ENCODE measurements at places on chromosomes 13 and 19.

GRCh38 chr19:6967967-6968366, 53.3 kb downstream of the MBD3L2B start:
- H3K4me3 ChIP-seq, result no peak overlapping the region
- H3K36me3 ChIP-seq, result no peaks in the 10 kb centered on the region
- no peaks in the 10 kb centered on the region for H3K4me1 ChIP-seq
- no peaks in the 10 kb centered on the region for H3K27me3 ChIP-seq
- no peak for DNase-seq

- H3K36me3 ChIP-seq, result peaks cover 3% of the 10 kb centered on the region
- no peak for DNase-seq
- no peaks in the 10 kb centered on the region for H3K27me3 ChIP-seq
- peak overlapping the region; percentile 31 for H3K4me3 ChIP-seq
Measured at GRCh38 chr13:111270126-111270525, 50.3 kb upstream of the TEX29 start.

- H3K4me1 ChIP-seq, result no peaks in the 10 kb centered on the region
- no peak overlapping the region for H3K27ac ChIP-seq
- no peaks in the 10 kb centered on the region for H3K36me3 ChIP-seq
- DNase-seq, result no peak
- H3K4me3 ChIP-seq, result no peak overlapping the region
Measured at GRCh38 chr13:42754801-42755510, 26.4 kb upstream of the FAM216B start.

DNA sequence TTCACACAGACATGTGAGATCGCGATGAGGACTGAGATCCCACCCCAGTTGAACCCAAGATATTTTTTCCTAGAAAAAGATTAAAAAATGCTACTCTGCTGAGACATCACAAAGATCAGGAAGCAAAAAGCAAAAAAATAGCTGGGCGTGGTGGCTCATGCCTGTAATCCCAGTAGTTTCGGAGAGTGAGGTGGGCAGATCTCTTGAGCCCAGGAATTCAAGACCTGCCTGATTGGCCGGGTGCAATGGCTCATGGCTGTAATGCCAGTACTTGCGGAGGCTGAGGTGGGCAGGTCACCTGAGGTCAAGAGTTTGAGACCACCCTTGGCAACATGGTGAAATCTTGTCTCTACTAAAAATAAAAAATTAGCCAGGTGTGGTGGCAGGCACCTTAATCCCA, 1.1 kb downstream of the FUT3 start:
- H3K27me3 ChIP-seq, result peaks cover 5% of the 10 kb centered on the region
- DNase-seq, result no peak

DNA sequence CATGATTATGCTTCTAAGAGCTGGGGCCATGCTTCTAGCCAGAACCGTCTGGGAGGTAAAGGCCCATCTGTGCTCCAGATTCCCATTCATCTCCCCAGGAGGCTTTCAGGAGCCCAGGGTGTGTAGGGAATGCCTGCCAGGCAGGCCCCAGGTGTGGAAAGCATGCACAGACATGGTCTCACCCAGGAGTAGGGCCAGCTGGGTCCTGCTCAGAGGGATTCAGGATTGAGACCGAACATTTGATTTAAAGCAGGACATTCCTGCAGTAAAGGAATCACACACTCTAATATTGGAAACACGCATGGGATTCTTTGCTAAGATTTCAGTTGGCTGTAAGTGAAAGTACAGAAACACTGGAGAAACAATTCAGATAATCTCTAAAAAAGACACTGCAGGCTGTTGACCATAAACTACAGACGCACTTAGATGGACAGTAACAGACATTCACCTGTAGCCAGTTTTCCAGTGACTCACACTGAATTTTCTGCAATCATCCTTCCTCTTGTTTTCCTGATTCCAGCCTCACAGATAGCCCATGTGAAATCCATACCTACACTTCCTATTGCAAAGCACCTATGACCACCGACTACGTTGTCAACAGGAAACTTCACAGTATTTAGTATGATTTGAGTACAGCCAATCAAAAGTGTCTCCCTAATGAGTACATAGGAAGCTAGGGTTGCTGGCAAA, 257.8 kb downstream of the TBC1D4 start:
- H3K27ac ChIP-seq, result no peak overlapping the region
- no peak overlapping the region for H3K4me3 ChIP-seq
- H3K27me3 ChIP-seq, result no peaks in the 10 kb centered on the region
- peaks cover 2% of the 10 kb centered on the region for H3K4me1 ChIP-seq
- DNase-seq, result no peak
- no peaks in the 10 kb centered on the region for H3K36me3 ChIP-seq

DNA sequence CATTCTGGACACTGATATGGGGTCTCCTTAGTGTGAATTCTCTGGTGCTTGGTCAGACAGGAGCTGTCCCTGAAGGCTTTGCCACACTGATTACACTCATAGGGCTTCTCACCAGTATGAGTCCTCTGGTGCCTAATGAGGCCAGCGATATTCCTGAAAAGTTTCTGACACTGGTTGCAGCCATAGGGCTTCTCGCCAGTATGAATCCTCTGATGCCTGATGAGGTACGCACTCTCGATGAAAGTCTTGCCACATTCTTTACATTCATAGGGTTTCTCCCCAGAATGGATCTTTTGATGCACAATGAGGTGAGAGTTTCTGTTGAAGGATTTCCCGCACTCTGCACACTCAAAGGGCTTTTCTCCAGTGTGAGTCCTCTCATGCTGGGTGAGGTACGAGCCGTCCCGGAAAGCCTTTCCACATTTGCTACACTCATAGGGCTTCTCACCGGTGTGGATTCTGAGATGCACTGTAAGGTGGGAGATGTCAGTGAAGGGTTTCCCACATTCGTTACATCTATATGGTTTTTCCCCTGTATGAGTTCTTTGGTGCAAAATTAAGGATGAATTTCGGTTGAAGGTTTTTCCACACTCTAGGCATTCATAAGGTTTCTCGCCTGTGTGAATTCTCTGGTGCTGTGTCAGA, 22.4 kb downstream of the ZNF329 start:
- H3K4me3 ChIP-seq, result no peak overlapping the region
- H3K36me3 ChIP-seq, result peaks cover 9% of the 10 kb centered on the region
- H3K4me1 ChIP-seq, result no peaks in the 10 kb centered on the region
- no peaks in the 10 kb centered on the region for H3K27me3 ChIP-seq
- H3K27ac ChIP-seq, result no peak overlapping the region
- no peak for DNase-seq

GRCh38 chr13:63436325-63436668, 2020.6 kb upstream of the PCDH20 start:
- no peak overlapping the region for H3K4me3 ChIP-seq
- H3K4me1 ChIP-seq, result no peaks in the 10 kb centered on the region
- H3K27ac ChIP-seq, result no peak overlapping the region
- H3K27me3 ChIP-seq, result no peaks in the 10 kb centered on the region
- no peak for DNase-seq
- no peaks in the 10 kb centered on the region for H3K36me3 ChIP-seq

- H3K27ac ChIP-seq, result no peak overlapping the region
- H3K27me3 ChIP-seq, result no peaks in the 10 kb centered on the region
- no peak for DNase-seq
- H3K4me1 ChIP-seq, result no peaks in the 10 kb centered on the region
Measured at GRCh38 chr13:98890925-98891324, 86.9 kb downstream of the DOCK9 start.

DNA sequence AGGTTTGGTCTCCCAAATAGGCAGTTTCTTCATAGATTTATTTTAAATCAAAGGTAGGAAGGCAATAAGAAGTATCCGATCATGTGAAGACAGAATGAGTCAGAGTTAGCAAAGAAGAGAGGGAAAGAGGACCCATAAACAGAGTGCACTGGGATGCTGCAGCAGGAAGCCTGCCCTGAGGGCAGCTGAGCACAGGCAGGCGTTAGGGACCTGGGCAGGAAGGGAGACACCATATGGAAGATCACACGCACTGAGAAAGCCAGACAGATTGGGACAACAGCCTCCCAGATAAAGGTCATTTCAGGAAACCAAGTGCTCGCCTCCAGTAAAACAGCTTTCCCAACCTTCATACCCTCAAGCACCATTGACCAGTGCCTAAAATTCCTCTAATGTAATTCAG, 598.0 kb downstream of the EFNB2 start:
- DNase-seq, result no peak
- H3K4me1 ChIP-seq, result no peaks in the 10 kb centered on the region
- H3K4me3 ChIP-seq, result no peak overlapping the region
- no peaks in the 10 kb centered on the region for H3K27me3 ChIP-seq
- H3K27ac ChIP-seq, result no peak overlapping the region

GRCh38 chr13:44380404-44381165, 7.0 kb downstream of the SERP2 start:
- DNase-seq, result no peak
- no peaks in the 10 kb centered on the region for H3K36me3 ChIP-seq
- H3K4me1 ChIP-seq, result peaks cover 9% of the 10 kb centered on the region
- no peaks in the 10 kb centered on the region for H3K27me3 ChIP-seq
- no peak overlapping the region for H3K4me3 ChIP-seq
- no peak overlapping the region for H3K27ac ChIP-seq

DNA sequence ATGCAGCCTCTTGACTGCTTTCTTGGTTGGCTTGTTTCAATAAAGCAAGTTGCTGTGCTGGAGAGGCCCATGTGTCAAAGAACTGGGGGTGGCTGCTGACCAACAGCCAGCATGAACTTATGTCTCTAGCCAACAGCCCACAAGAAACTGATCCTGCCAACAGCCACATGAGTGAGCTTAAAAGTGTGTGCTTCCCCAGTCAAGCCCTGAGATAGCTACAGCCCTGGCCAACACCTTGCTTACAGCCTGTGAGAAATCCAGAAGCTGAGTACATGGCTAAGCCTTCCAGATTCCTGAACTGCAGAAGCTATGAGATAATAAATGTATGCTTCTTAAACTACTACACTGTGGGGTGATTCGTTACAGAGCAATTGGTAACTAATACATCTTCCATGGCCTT, 38.9 kb upstream of the IPO5 start:
- H3K27me3 ChIP-seq, result no peaks in the 10 kb centered on the region
- H3K36me3 ChIP-seq, result no peaks in the 10 kb centered on the region
- H3K27ac ChIP-seq, result no peak overlapping the region
- peak; percentile 79 for DNase-seq

- peaks cover 5% of the 10 kb centered on the region for H3K27me3 ChIP-seq
- no peak overlapping the region for H3K4me3 ChIP-seq
- H3K4me1 ChIP-seq, result no peaks in the 10 kb centered on the region
- no peak overlapping the region for H3K27ac ChIP-seq
Measured at GRCh38 chr19:48738557-48739403, 1.6 kb downstream of the RASIP1 start.

- no peak overlapping the region for H3K4me3 ChIP-seq
- no peaks in the 10 kb centered on the region for H3K4me1 ChIP-seq
- no peak overlapping the region for H3K27ac ChIP-seq
- H3K36me3 ChIP-seq, result no peaks in the 10 kb centered on the region
- no peak for DNase-seq
- no peaks in the 10 kb centered on the region for H3K27me3 ChIP-seq
Measured at GRCh38 chr13:80870186-80870585, 529.3 kb upstream of the SPRY2 start.

GRCh38 chr13:92967923-92968322, 258.7 kb upstream of the GPC6 start:
- DNase-seq, result no peak
- no peak overlapping the region for H3K27ac ChIP-seq
- no peaks in the 10 kb centered on the region for H3K4me1 ChIP-seq
- no peaks in the 10 kb centered on the region for H3K27me3 ChIP-seq

- no peak overlapping the region for H3K4me3 ChIP-seq
- H3K27me3 ChIP-seq, result no peaks in the 10 kb centered on the region
- H3K27ac ChIP-seq, result no peak overlapping the region
- DNase-seq, result peak; percentile 49
- no peaks in the 10 kb centered on the region for H3K36me3 ChIP-seq
Measured at GRCh38 chr13:71320452-71320851, 546.6 kb downstream of the DACH1 start.

DNA sequence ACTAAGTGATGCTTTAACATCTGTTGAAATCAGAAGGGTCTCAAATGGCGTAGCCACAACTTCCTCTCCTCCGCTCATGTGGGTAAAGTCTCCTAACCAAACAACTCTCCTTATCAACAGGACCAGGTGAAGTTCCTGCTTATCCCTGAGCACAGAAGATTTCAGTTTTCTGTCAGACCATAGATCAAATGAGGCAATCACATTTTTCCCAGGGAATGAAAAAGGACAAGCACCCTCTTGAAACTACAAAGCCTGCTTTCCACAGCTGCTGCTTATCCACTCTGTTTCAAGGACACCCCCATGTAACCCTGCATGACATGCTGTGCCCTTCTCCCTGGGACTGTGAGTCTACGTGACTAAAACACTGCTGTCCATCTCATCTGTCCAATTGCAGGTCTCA, 788.3 kb upstream of the SLITRK5 start:
- no peak overlapping the region for H3K27ac ChIP-seq
- H3K27me3 ChIP-seq, result no peaks in the 10 kb centered on the region
- H3K4me1 ChIP-seq, result no peaks in the 10 kb centered on the region
- H3K36me3 ChIP-seq, result no peaks in the 10 kb centered on the region
- no peak for DNase-seq

DNA sequence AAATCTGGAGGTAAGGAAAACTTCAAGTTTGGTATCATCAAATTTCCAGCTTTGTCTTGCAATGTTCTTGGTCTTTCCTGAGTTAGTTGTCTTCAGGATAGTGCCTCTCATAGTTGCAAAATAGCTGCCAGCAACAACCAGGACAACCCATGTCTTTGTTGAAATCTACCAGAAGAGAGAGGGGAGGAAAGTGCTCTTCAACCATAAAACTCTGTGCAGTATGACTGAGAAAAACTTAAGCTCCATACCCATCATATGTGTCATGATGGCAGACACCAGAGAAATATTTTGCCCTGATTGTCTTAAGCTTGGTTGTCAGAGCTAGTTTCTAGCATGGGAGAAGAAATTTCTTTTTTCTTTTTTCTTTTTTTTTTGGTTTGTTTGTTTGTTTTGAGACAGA, 103.3 kb downstream of the SPRY2 start:
- H3K36me3 ChIP-seq, result no peaks in the 10 kb centered on the region
- DNase-seq, result no peak
- no peak overlapping the region for H3K4me3 ChIP-seq
- H3K27ac ChIP-seq, result no peak overlapping the region

DNA sequence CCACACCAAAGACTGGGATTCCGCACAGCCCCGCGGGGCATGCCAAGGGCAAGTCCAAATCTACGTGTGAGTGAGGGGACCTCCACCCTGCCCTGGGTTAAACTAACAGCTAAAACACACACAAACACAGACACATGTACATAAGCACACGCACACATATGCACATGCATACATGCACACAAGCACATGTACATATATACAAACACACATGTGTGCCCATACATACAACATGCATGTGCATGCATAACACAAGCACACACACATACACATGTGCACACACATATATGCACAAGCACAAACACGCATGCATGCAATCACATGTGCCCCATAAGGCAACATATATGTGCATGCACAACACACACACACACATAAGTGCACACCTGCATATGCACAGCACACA, 136.7 kb downstream of the SOX1 start:
- no peak overlapping the region for H3K4me3 ChIP-seq
- no peaks in the 10 kb centered on the region for H3K27me3 ChIP-seq
- no peaks in the 10 kb centered on the region for H3K4me1 ChIP-seq
- no peak for DNase-seq
- H3K27ac ChIP-seq, result no peak overlapping the region

- no peaks in the 10 kb centered on the region for H3K36me3 ChIP-seq
- H3K27ac ChIP-seq, result no peak overlapping the region
- H3K4me3 ChIP-seq, result no peak overlapping the region
- no peaks in the 10 kb centered on the region for H3K27me3 ChIP-seq
- H3K4me1 ChIP-seq, result no peaks in the 10 kb centered on the region
- no peak for DNase-seq
Measured at GRCh38 chr13:75173457-75174356, 308.3 kb downstream of the TBC1D4 start.
